ENCODE measurements at places on chromosomes 16 and 17.

DNA sequence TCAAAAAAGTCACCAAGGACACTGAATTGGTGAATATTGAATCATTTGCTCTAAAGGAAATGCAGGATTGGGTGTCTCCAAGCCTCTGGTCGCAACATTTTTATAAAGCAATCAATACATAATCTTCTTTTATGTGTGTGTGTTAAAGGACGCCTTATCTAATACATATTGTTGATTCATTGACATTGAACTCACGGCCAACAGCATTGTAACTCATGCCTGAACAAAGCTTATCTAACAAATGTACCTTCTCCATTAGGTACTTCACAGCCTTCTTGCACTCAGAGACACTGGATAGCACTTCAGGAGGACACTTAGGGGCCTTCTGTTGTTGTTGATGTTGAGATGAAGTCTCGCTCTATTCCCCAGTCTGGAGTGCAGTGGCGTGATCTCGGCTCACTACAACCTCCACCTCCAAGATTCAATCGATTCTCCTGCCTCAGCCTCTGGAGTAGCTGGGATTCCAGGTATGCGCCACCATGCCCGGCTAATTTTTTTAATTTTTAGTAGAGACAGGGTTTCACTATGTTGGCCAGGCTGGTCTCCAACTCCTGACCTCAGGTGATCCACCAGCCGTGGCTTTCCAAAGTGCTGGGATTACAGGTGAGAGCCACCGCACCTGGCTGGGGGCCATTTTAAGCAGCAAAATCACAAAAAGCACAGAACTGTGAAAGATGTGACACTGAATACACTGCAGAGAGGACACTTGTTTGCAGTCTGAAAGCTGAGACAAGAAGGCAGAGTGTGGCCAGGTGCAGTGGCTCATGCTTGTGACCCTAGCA is 13.2 kb upstream of the PDXDC1 start:
- DNase-seq, result no peak

- DNase-seq, result no peak
These were observed 2.0 kb downstream of the TK1 start for GRCh38 chr17:78184868-78185267.

GRCh38 chr16:50215680-50216079 is 50.7 kb upstream of the ADCY7 start:
- DNase-seq, result no peak

GRCh38 chr17:79406316-79406715 is 204.5 kb downstream of the RBFOX3 start:
- DNase-seq, result no peak

- peak; percentile 47 for DNase-seq
These were observed 29.8 kb downstream of the LRRC36 start for GRCh38 chr16:67356396-67356795.

DNA sequence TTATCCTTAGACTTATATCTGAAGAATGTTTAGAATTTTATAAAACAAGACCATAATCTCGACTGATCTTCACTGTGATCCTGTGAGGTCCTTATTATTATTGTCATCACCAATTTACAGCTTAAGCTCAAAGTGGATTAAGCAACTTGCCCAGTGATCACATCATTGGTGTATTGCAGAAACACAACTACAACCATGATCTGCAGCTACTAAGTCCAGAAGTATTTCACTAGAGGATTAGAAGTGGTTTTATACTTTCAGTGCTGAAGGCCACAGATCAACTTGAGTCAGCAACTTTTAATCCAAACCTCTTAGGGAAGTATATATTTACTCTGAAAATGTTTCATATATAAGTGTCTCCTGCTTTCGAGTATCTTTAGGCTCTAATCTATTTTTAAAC is 624.3 kb upstream of the SOX9 start:
- DNase-seq, result no peak

GRCh38 chr16:53501216-53501859 is 1.7 kb downstream of the AKTIP start:
- DNase-seq, result no peak

DNA sequence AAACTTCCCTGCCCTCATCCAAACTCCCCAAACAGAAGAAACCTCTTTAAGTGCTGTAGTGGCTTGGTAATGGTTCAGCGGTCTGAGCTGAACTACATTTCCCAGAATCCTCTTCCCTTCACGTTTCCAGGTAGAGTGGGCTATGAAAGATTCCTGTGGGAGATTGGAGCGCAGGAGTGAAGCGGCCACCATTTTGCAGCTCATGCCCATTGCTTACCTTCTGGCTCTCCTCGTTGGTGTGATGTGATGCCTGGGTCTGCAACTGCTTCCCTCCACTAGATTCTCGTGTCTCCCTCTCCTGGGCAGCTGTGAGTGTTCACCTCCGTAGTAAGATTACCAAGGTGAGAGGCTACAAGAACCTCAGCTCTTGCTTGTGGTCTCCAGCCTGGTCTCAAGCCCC is 82.1 kb downstream of the GPR139 start:
- no peak for DNase-seq

GRCh38 chr16:1972490-1972877 is 631 bp downstream of the TBL3 start:
- DNase-seq, result no peak

- no peak for DNase-seq
These were observed 56.3 kb upstream of the KIFC3 start for GRCh38 chr16:57858635-57859034.

GRCh38 chr17:45775576-45776011 is 8.5 kb upstream of the CRHR1 start:
- DNase-seq, result no peak

DNA sequence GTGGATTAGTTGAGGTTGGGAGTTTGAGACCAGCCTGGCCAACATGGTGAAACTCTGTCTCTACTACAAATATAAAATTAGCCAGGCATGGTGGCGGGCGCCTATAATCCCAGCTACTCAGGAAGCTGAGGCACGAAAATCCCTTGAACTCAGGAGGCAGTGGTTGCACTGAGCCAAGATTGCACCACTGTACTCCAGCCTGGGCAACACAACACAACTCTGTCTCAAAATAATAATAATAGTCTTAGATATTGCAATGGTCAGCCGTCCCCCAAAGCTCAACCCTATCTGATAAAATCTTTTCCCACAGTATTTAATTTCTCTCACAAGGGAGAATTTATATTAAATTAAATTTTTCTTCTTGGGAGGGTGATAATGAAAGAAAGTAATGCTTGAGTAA is 169.6 kb downstream of the XYLT1 start:
- DNase-seq, result no peak

- no peak for DNase-seq
These were observed 119.7 kb upstream of the CIBAR2 start for GRCh38 chr16:85231959-85232358.

- no peak for DNase-seq
These were observed 10.3 kb upstream of the MED9 start for GRCh38 chr17:17466511-17466910.

GRCh38 chr16:55406651-55407050 is 72.3 kb upstream of the MMP2 start:
- no peak for DNase-seq

- DNase-seq, result peak; percentile 79
These were observed at the start of gene RUNDC1 for GRCh38 chr17:42980274-42980765. TSS of gene RUNDC1 (plus strand) at chr17:42980565. CDS start at chr17:42980577, 12 bp downstream.

GRCh38 chr17:30495586-30495985 is 18.4 kb downstream of the GOSR1 start:
- DNase-seq, result no peak

- DNase-seq, result no peak
These were observed 273.8 kb downstream of the NPIPA8 start for GRCh38 chr16:18062713-18063112.

DNA sequence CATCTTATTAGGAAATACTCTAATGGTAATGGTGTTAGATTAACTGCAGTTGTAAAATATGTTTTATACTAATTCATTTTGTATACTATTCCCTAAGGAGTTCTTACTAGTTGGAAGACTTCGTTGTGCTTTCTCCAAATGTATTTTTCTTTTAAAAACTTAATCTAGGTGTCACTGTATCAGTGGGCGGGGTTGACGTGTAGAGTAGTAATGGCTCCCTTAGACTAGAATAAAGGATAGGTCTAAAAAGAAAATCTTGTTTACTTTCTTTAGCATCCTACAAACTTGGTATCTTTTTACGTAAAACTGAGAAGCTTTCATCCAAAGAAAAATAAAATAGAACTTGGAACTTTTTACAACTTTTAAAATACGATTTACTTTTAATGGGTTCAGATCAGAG is 55.0 kb upstream of the MRC2 start:
- DNase-seq, result no peak

DNA sequence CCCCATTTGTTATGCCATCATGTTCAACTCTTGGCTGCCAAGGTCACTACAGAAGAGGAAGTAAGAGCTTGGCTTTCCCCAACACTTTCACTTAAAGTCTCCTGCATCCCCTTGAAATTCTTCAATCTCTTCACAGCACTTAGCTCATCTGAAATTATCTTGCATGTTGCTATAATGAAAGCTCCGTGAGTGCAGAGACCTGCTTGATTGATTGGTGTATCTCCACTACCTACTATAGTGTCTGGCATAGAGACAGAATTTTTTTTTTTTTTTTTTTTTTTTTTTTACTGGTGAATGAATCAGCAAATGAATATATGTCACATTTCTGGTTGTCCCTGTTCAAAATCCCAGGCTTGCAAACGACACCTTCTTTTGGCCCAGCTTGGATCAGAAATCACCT is 1.9 kb upstream of the SDR42E1 start:
- no peak for DNase-seq

DNA sequence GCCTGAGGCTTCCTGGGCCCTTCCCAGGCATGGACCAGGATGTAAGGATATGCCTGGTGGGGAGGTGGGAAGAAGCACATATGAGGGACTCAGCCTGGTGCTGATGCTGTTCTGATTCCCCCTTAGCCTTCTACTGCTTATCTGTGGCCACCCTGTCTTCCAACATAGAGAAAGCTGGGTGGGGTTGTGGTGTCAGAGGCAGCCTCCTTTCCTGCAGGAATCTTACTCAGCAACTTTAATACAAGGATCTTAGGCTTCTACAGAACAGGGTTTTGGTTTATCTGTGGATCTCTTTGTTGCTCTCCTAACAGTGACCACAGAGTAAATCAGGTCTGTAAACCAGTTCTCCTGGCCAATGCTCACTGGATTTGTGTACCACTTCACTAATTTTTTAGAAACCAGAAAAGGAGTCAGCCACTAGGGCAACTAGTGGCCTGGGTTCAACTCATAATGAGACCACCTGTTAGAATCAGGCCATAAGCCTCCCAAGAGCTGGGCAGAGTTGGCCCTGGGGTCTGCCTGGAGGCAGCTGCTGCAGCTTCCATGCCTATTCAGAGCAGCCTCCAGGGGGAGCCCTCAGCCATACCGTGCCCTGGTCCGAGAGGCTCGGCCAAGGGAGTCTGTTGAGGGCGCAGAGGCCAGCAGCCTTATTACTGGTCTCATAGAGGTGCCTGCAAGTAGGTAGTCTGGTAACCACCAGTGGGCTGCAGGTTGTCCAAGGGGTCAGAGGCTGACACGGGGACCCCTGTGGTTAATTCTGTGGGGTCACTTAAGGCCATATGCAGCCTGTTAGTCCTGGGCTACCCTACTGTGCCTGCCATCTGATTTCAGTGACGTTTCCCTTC is 7.1 kb downstream of the HAS3 start:
- no peak for DNase-seq
